ENCODE measurements at places on chromosomes 2 and 18. TPM values are rescaled to one million over a fixed set of nuclear protein-coding genes. Genes with fewer than 3 reads are reported as not detected.

Gene STAT4
- total RNA-seq = 124 TPM

Gene SERPINB10
- not detected for total RNA-seq

DNA sequence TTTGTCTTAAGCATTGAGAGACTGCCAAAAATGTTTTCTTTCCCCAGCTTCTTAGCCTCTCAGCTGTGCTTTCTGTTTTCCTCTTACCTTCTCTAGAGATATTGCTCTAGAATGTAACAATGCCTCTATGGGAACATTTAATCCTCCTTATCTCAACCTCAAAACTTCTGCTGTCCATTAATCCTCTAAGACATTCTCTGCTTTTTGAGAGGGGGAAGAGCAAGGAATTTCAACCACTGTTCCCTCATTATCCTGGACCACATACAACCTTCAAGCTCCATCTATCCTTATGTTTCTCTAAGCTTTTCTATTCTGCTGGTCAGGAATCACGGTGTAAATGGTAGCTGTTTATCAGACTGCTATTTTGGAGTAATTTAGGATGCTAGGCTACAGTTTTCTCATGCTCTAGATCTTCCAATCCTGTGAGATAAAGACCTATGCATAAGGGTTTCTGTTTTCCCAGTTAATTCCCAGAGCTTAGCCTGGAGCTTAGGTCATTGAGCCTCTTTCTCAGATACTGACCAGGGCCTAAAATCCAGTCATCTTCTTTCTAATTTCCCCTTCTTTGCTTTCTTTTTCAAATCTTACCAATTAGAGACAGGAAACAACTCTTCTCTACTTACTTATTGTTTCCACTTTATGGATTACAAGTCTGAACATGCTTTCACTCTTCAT lies 282.0 kb downstream of the CALCRL start:
- no peak for DNase-seq

DNA sequence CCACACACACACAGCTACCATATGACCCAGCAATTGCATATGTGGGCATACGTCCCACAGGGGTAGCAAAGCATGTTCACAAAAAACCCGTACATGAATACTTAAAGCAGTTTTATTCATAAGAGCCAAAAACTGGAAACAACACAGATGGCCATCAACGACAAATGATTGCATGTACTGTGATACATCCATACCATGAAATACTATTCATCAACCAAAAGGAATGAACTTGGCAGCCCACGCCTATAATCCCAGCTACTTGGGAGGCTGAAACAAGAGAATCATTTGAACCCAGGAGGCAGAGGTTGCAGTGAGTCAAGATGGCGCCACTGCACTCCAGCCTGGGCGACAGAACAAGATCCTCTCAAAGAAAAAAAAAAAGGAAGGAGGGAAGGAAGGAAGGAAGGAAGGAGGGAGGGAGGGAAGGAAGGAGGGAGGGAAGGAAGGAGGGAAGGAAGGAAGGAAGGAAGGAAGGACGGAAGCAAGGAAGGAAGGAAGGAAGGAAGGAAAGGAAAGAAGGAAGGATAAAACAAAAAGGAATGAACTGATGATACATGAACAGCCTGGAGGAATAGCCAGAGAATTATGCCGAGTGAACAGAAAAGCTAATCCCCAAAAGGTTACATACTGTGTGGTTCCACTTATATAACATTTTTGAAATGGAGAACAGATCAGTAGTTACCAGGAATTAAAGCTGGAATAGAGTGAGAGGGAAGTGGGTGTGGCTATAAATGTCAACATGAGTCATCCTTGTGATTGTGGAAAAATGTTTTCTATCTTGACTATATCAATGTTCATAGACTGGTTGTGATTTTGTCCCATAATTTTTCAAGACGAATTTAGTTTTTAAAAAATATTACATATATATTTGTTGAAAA lies 19.6 kb upstream of the YPEL5 start:
- DNase-seq = no peak

DNA sequence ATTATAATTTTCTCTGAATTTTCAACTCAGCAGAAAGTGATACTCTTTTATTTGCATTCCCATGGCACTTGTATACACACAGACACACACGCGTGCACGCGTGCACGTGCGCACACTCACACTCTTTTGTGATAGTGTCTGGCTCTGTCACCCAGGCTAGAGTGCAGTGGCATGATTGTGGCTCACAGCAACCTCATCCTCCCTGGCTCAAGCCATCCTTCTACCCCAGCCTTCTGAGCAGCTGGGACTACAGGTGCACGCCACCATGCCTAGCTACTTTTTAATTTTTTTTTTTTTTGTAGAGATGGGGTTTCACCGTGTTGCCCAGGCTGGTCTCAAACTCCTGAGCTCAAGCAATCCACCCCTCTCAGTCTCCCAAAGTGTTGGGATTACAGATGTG lies 123.2 kb downstream of the MC4R start:
- DNase-seq = no peak

Data from activated CD4-positive, alpha-beta memory T cell treated with anti-CD3 and anti-CD28 coated beads, Interleukin-2, amount 10 ng/mL, durations not matched to agents 7 days and 5 days (primary cell).